ENCODE measurements at places on chromosomes 4 and X. TPM values are rescaled to one million over a fixed set of nuclear protein-coding genes. Genes with fewer than 3 reads are reported as not detected.
A peak's percentile ranks its signal among the peaks of the same experiment; 100 is the strongest.

DNA sequence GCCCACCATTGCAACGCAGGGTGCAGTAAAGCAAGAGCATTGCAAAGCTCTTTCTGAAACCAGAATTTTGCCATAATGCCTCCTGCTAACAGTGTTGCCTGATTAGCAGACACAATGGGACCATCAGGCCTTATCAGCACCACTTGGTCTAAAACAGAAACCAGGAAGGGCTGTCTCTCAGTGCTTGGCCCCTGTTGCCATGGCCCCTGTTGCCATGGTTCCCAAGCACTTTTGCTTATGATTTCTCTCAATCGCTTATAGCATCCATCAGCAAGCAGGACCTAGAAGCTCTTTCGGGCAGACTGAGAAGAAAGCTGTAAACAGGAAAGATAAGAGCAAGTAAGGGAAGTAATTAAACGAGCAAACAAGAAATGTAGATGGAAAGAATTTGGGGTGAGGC is 36.8 kb downstream of the RTL5 start:
- no peak for DNase-seq

- DNase-seq = no peak
Observed at GRCh38 chrX:71632923-71633657, 14.8 kb upstream of the CXCR3 start.

DNA sequence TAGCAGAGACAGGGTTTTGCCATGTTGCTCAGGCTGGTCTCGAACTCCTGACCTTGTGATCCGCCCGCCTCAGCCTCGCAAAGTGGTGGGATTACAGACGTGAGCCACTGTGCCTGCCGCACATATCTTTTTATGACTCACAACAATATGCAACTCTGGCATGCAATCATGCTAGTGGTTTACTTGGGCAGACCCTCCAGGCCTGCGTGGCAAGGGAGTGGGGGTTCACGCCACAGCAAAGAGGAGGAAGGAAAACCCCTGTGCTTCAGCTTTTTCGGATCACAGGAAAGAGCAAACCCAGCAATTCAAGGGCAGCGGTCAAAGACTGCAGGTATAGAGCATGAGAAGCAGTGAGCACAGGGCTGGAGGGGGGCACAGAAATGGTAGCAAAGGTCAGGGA is 48.3 kb upstream of the CD99 start:
- no peak for DNase-seq

CORIN gene
- not detected for total RNA-seq

PCDH10 gene
- total RNA-seq = 2.5 TPM

DNA sequence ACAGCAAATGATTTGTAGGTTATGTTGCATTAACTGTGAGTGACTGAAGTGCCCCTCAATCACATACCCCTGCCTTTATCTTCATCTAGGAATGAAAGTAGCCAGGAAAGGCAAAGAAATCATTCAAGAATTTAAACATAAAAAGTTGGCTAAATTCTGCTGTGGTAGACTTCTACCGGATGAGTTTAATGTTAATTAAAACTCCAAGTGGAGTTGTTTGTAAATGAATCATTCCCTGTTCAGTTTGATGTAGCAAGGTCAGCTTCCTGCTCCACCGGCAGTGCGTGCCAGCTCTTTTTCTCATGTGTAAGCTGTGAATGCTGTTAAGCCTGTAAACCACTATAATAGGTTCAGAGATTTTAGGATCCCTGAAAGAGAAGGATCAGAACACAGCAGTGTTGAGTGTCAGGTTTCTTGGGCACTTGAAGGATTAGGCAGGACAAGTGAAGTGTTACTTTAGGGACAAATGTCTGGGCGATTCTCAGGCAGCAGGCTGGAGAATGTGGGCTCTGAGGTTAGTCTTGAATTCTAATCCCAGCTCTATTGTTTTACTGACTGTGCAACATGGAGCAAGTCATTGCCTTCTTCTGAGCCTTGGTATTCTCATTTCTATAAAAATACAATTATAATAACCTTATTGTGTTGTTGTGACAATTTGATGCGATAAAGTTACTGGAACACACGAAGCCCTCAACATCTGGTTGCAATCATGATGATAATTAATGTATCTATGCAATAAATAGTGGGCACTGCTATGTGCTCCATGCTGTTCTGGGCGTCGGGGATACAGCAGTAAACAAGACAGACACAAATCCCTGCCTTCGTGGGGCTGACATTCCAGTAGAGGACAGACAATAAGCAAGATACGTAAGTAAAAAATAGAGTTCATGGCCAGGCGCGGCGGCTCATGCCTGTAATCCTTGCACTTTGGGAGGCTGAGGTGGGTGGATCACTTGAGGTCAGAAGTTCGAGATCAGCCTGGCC is 112.0 kb downstream of the SHROOM3 start:
- peak; percentile 71 for DNase-seq

DNA sequence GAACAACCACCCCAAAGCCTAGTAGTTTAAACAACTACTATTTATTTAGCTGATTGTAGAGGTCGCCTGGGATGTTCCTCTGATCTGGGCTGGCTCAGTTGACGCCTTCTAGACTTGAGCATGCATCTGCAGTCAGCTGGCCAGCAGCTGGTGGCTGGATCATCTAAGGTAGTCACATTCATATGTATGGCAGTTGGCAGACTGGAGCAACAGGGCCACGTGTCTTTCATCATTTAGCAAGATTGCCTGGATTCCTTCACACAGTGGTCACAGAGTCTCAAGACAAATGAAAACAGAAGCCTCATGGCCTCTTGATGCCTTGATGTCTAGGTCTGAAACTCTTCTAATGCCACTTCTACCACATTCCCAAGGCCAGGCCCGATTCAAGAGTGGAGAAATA is 220.6 kb upstream of the S100G start:
- DNase-seq = no peak

- no peak for DNase-seq
Observed at GRCh38 chrX:19017271-19017670, 33.4 kb upstream of the PHKA2 start.

- DNase-seq = peak; percentile 61
Observed at GRCh38 chr4:14908635-14909034, 93.6 kb upstream of the CPEB2 start.

GRCh38 chrX:9301836-9302235 is 163.0 kb upstream of the TBL1X start:
- no peak for DNase-seq

- DNase-seq = no peak
Observed at GRCh38 chrX:118538386-118538785, 42.8 kb downstream of the DOCK11 start.

DNA sequence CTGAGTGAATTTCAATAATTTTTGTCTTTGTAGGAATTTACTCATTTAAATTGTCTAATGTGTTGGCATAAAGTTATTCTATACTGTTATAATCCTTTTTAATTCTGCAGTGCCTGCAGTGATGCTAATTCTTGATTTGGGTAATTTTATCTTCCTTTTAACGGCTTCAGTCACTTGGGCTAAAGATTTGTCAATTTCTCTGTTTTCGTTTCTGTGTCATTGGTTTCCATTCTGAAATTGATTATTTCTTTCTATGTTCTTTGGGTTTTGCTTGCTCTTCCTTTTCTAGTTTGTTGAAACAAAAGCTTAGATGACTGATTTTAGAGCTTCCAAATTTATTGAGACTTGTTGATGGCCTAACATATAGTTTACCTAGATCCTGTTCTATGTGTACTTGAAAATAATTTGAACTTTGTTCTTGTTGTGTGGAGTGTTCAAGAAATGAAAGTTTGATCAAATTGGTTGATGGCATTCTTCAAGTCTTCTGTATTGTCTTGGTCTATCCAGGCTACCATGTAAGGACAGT is 89.4 kb downstream of the TNIP2 start:
- DNase-seq = no peak

DNA sequence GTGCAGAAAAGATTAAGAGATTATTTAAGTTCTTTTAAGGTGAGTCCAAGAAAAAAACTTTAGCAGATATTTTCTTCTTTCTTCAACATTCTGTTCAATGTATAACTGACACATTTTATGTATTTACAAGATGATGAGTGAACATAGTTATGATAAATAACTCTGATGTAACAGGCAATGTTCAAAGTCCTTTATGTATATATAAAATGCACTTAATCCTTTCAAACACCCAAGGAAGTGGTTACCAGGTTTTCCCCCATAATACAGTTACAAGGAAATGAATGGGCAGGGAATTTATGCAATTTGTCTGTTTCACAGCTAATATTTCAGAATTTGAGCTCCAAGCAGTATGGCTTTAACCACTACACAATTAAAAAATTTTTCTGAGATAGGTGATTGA is 8.2 kb downstream of the CXCL3 start:
- DNase-seq = no peak

Measured in Caki2 (cell line).